ENCODE measurements at places on chromosomes 12 and 14.

GRCh38 chr14:54778618-54779345 is 123.8 kb downstream of the GCH1 start:
- no peak for DNase-seq

DNA sequence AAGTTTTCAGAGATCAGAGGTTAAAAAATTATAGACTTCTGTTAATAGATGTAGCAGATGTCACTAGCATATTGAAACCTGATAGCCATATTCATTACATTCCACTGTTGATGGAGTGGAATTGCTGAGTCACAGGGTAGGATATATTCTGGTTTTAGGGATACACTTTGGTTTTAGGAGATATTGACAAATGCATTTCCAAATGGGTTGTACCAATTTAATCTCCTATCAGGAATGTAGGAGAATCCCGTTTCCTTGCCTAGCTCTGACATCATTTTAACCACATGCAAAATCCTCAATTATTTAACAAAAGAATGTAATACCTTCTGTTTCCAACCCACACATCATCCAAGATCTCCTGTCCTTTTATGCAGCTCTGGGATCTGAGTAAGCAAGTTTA is 30.7 kb upstream of the ESR2 start:
- DNase-seq, result no peak

- no peak for DNase-seq
Observed at GRCh38 chr12:85580562-85581168, 255.5 kb downstream of the RASSF9 start.

DNA sequence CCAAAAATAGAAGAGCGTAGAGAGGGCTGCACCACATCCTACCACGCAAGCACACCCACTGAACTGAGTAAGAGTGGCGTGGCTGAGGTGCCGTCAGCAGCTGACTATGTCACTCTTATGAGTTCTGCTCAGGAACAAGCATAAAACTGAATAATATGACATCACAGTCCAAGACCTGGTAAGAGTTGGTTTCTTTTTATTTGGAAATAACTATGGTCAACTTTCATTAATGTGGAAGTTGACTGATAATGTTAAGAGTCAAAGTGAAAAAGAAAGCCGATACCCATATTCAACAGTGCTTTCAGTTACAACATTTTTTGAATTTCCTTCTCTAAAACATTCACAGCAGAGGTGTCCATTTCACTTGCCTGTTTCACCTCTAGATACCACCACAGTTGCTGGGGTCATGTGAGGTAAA is 44.6 kb downstream of the GNS start:
- no peak for DNase-seq

DNA sequence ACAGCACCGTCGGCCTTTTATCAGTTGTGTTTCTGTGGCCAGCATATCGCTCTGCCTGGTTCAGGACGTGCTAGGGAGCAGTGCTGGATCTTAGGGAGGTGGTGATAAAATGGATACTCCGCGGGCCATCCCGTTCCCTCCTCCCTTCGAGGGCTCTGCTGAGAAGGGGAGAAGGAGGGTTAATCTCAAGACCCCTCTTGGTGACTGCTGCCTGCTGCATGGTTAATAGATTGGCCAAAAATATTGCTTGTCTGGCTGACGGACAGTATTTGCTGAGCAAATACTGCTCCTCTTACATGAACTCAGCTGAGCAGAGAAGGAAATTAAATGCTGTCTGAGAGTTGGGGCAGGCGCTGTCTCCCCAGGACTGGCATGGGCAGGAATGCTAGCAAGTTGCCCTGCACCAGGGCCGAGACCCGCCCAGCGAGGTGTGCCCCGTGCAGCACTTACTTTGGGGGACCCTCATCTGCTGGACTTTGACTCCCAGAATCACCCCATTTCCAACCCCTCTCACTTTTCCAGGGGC is 1.2 kb downstream of the FBRSL1 start:
- DNase-seq, result no peak

- no peak for DNase-seq
Observed at GRCh38 chr14:104138098-104138717, at the start of gene KIF26A. KIF26A (plus strand) TSS chr14:104138587; CDS start chr14:104138723, 136 bp downstream.

DNA sequence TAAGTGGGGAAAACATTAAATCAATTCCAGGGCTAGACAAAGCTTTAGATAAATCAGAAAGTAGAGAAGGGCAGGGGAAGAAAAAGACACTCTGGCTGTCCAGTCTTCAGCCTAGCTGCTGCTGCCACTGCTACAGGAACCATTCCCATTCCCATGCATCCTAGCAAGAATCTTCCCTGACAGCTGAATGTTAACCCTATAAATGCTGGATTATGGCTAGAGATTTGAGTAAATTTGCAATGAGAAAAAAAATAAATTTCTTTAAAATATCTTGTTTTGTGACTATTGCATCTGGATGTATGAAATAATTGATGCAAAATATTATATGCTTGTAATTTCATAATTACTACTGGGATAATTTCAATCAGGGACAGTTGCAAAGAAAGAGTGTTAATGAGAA is 15.0 kb upstream of the CDKN3 start:
- no peak for DNase-seq

DNA sequence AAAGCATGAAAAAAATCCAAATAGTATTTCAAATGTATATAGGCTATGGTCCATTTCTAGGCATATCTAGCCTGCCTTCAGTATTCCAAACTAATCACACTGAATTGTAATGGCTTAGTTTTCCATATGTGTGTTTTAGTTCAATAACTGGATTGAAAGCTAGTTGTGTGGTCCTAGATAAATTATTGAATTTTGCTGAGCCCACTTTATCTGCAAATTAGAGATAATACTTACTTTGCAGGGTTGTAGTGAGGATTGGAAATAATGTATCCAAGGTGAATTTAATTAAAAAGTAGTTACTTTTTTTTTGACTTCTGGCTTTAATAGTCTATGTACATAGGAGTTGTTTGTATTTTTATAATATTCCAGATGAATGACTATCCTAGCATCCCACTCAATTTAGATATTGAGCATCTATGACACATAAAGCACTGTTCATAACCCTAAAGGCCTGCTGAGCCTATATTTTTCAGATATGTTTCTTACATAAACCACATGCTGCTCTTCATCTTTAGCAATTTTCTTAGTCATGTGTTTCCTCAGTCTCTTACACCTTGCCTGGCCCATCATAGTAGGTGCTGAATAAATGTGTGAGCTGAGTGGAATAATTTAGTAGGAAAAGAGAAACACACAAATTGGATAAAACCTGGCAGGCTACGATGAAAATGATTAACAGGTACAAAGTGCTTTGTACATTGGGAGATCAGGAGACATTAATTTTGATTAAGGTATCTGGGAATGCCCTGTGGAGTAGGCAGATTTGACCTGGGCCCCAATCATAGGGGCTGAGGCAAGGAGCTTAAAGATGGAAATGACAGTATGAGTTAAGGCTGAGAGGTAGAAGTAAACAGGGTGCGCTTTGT is 1.1 kb upstream of the ATP23 start:
- no peak for DNase-seq

GRCh38 chr14:104559028-104559803 is 20.3 kb upstream of the C14orf180 start:
- DNase-seq, result no peak

Data from activated CD4-positive, alpha-beta T cell treated with anti-CD3 and anti-CD28 coated beads, Interleukin-2, amount 50 U/mL, for 24 hours (primary cell).